ENCODE measurements at places on chromosomes 2 and 18. TPM values are rescaled to one million over a fixed set of nuclear protein-coding genes. Genes with fewer than 3 reads are reported as not detected.

DNA sequence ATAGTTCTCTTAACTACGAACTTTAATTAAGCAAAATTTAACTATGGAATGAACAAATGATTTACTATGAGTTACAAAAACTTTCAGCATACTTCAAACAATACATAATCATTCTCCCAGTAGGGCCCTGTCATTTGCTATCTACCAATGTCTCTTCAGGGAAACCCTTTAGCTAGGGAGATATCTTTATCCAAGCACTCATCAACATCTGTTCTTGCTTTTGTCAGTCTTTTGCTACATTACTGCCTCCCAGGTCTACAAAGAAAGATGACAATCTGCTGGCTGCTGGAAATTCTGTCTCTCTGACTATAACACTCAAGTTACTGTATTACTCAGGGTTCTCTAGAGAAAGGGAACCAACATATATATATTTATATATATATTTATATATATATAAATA lies 1626.3 kb upstream of the CELF4 start:
- peak; percentile 1 for DNase-seq

GRCh38 chr2:79375817-79376216 lies 137.0 kb upstream of the CTNNA2 start:
- no peak for DNase-seq

TMEM169 gene
- 8.2 TPM for total RNA-seq

- no peak for DNase-seq
Measured at GRCh38 chr2:241795021-241795999, 13.7 kb upstream of the NEU4 start.

DNA sequence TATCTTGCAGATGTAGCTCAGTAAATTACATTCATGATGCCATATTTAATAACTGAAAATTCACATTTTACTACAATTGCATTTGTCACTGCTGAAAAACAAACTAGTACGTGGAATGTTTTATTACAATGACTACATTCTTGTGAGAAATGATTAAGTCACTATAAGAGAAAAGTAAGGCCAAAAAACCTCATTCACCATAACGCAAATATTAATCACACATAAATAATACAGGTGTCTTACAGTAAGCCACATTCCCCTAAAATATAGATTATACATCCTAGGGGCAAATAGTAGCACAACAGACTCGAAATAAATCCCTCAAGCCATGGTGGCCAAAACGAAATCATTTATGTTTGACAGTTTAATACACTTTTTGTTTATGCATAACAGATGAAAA lies 460.6 kb downstream of the NR4A2 start:
- DNase-seq: no peak

TMEM150A gene
- 5.4 TPM for total RNA-seq

CNTNAP5 gene
- total RNA-seq: not detected

DNA sequence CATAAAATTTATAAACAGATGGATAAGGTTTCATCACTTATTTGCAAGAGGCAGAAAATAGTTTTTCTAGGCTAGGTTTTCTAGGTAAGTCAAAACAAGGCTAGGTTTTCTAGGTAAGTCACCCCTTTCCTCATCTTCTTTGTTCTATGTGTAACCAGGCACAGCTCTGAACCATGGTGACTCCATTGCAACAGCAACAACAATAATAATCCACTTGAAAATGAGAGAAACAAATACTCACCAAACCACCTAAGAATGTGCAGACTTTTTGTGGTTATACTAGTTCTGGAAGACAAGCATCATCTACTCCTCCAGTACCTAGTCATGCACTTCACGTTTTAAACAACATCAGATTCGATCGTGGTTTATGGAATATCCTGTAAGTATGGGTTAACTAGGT lies 237.4 kb upstream of the ACVR2A start:
- no peak for DNase-seq

CNNM3 gene
- total RNA-seq: 9.3 TPM

CCDC178 gene
- total RNA-seq: not detected

RIT2 gene
- total RNA-seq: not detected

DNA sequence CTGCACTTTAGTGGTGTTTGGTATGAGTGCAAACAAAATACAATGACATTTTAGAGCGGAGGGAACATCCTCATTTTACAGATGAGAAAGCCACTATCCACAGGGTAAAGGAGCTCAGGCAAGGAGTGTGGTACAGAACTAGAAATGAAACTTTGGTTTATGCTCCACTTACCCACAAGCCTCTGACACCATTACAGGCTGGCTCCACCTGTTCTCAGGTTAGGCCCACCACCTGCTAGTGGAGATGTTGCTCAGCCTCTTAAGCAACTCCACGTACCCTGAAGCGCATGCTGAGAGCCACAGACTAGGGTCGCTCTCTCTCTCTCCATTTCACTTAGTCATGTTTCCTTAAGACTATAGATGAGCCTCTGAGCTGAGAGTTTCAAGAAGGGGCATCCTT lies 130.0 kb downstream of the MBD2 start:
- no peak for DNase-seq

DNA sequence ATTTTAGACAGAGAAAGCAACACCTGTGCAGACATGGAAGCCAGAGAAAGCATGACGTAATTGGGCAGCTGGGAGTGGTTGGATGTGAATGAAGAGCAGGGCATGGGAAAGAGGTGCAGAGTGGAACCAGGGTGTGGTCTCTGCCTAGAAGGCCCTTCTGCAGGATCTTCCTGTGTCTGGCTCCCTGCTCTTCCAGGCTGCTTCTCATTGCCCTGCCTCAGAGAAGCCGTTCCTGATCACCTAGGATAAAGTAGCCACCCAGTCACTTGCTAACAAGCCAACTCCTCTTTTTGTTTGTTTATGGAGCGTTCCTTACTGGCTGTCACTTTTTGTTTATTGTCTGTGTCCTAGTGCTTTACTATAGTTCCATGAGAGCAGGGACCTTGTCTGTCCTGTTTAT lies 28.5 kb downstream of the GALNT1 start:
- DNase-seq: peak; percentile 18

DNA sequence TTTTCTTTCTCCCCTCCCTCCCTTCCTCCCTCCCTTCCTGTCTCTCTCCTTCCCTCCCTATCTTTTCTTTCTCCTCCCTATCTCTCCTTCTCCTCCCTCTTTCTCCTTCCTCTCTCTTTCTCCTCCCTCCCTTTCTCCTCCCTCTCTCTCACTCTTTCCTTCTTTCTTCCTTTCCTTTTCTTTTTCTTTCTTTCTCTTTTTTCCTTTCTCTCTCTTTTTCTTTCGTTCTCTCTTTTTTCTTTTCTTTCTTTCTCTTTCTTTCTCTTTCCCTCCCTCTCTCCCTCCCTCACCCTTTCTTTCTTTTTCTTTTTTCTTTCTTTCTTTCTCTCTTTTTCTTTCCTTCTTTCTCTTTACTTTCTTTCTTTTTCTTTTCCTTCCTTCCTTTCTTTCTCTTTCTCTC lies 169.7 kb upstream of the LINC00305 start:
- DNase-seq: no peak

RSAD2 gene
- not detected for total RNA-seq

- peak; percentile 47 for DNase-seq
Measured at GRCh38 chr2:37343537-37344434, 644 bp upstream of the QPCT start.

GRCh38 chr2:241945311-241945710 lies 75.8 kb downstream of the RTP5 start:
- no peak for DNase-seq

TANC1 gene
- 15.1 TPM for total RNA-seq

HSPD1 gene
- total RNA-seq: 749 TPM

DNA sequence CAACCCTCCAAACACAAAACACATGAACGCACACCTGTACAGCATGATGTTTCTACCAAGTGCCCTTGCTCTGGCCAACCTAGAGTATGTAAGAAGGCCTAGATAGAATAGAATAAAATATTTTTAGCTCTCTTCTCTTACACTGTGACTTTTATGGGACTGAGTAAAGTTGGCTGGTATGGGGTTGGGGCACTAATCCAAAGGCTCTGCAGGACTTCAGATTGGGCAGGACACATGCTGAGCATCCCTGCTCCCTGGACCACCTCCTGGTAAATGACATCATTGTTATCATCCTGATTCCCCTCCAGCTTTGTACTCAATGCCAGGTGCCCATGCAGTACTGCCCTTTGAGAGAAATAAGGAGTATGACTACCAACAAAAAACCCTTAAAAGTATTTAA lies 322.2 kb downstream of the SLC8A1 start:
- DNase-seq: no peak

BCL11A gene
- total RNA-seq: 29.7 TPM

DTNB gene
- 25.1 TPM for total RNA-seq

CFAP65 gene
- total RNA-seq: not detected

DNA sequence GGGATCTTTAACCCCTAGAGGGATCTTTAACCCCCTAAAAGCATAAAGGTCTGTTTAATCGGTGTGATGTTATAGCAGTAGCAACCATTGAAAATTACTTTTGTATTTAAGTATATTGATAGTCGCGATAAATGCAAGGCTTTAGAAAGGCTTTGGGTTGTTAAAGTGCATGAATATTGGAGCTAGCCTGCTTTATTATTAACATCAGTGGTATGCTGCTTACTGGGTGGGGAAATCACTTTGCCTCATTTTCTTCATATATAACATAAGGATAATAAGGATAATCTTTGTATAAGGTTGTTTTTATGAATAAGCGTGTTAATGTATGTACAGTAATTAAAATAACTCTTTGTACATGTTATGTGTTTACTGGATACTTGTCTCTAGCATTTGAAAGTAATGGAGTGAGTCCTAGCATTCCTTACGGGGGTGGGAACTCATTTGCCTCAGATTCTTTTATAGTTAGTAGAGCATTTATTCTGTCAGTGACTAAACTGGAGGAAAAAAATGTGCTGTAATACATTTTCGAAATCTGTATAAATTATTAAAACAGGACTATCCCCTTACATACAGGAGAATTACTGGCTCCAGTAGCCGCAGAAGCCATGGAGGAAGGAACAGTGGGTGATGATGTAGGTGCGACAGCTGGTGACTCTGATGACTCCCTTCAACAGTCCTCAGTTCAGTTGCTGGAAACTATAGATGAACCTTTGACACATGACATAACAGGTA lies 122.2 kb downstream of the BIRC6 start:
- DNase-seq: no peak

GRCh38 chr2:197136452-197136851 lies 174.1 kb downstream of the ANKRD44 start:
- no peak for DNase-seq

- no peak for DNase-seq
Measured at GRCh38 chr2:191209340-191209739, 35.9 kb upstream of the MYO1B start.

DNA sequence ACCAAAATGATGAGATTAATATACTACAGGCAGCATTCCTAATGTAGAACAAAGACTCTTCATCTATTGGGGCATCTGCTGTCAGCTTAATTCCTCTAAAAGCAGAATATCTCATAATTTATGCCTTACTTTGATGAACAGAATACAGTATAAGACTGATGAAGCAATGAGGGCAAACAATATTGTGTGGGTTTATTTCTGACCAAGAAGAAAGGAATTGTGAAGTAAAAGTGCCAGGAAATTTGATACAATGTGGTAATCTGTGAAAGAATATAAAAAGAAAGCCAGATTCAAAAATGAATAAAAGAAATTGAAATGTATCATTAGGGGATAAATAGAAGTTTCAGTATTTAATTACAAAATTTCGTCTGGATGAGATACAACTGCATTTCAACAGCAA lies 78.8 kb upstream of the TTC21B start:
- DNase-seq: no peak

- peak; percentile 81 for DNase-seq
Measured at GRCh38 chr18:35024965-35025364, 16.2 kb upstream of the MAPRE2 start.

DNA sequence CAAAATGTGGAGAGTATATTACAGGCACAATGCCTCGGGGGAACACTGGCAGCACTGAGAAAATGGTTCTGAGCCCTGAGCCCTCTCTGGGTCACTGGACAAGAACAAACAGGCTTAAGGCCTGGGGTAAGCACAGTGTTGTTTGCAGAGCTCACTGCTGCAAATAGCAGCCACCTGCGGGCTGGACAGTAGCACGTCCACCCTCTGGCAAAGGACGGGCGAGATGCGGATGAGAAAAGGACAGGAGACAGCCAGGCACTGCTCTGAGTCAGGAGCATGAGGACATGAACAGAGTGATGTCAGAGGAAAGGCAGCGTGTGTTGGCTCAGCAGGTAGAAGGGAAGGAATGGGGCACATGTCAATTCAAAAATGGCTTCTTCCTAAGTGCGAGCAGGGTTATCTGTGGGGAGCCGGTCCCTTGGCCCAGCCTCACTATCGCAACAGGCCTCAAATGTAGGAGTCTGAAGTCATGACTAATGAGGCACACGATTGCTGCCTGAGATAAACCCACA lies 25.9 kb upstream of the NEB start:
- DNase-seq: no peak

GRCh38 chr2:222750533-222750932 lies 79.1 kb downstream of the MOGAT1 start:
- DNase-seq: peak; percentile 58

- DNase-seq: no peak
Measured at GRCh38 chr2:149370061-149370775, 39.8 kb downstream of the LYPD6 start.

STAT4 gene
- 0.16 TPM for total RNA-seq

DNA sequence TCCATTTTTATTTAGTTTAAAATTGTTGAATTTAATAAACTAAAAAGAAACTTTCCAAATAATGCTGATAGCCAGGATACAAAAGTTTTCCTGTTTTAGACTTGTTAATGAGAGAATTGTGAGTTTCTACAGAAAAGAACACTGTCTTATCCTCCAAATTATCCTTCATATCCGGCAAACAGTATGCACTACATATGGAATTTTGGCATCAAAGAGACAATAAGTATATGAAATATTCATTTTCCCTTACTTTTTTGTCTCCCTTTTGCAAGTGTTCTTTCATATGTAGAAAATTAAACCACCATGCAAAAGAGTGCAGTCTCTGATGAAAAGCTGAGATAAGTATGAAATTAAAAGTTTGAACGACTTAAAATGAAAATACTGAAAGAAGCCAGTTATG lies 159.4 kb downstream of the UBE2E3 start:
- DNase-seq: no peak

DNA sequence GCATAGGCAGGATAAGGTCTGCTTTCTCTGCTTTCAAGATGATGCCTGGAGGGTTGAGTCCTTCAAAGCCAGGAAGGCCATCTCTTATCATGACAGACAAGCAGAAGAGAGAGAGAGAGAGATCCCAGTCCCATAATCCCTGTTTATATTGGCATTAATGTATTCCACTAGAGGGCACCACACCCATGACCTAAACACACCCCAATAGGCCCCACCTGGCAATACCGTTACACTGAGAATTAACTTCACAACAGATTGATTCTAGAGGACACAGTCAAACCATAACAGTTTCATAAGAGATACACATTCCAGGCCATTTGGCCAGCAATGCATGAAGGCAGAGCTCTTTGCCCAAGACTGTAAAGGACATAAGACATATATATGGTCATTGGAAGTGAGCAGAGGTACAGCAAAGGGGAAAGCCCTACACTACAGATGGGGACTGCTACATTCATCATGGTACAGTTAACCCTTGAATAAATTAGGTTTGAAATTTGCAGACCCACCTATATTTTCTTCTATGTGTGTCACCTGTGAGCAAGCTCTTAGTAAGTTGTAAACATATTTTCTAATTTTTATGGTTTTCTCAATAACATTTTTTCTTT lies 1516.1 kb downstream of the RPIA start:
- DNase-seq: no peak

EIF2B4 gene
- 50.9 TPM for total RNA-seq
